MG63 (cell line): ENCODE measurements at places on chromosomes 2 and 18. TPM values are rescaled to one million over a fixed set of nuclear protein-coding genes. Genes with fewer than 3 reads are reported as not detected.

Gene CCT4
- 385 and 431 TPM in 2 replicates for total RNA-seq

DNA sequence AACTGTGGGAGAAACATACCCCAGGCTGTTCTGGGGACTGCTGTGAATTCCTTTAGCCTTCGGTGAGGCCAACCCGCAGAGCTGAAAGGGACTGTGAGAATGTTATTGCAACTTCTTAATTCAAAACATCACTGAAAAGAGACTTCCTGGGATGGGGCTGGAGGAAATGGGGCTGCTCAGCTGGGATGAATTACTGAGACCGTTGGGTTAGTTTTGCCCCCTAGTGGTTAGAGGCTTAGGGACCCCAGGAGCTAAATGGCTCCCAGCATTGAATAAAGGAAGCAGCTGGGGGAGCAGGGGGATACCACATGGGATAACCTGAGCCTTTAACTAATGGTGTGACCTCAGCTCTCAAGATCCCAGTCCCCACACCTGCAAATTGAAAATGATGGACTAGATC lies 941.1 kb upstream of the FANCL start:
- peak; percentile 1 for DNase-seq

GRCh38 chr2:40451918-40452605 lies at the start of gene SLC8A1:
Gene SLC8A1, minus strand, starts transcription at chr2:40452090.
- peak; percentile 63 for DNase-seq

Gene TMEM127
- 3.7 and 7.3 TPM in 2 replicates for total RNA-seq

Gene EVA1A
- 47.2 and 48.6 TPM in 2 replicates for total RNA-seq

Gene PSMG2
- 84.1 and 120 TPM in 2 replicates for total RNA-seq

Gene SCTR
- total RNA-seq: not detected in 2 replicates

DNA sequence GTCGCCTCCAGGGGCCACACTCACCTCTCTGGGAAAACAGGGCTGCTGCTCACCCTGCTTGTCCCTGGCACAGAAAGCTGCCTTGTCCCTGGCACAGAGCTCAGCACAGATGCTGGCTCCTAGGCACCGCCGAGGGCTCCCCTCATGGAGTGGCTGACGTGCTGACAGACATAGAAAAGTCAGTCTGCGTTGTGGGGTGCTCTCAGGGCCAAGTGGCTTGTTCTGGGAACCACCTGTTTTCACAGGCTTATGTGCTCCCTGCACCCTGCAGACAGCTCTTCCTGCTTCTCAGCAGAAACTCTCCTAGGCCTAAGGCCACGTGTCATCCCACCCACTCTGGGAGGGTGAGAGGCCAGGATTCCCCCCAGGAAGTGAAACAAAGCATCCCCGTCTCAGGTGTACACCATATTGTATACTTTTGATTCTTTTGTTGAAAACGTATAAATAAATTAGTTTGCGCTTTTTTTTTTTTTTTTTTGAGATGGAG lies 84.7 kb upstream of the TMEM200C start:
- no peak for DNase-seq

DNA sequence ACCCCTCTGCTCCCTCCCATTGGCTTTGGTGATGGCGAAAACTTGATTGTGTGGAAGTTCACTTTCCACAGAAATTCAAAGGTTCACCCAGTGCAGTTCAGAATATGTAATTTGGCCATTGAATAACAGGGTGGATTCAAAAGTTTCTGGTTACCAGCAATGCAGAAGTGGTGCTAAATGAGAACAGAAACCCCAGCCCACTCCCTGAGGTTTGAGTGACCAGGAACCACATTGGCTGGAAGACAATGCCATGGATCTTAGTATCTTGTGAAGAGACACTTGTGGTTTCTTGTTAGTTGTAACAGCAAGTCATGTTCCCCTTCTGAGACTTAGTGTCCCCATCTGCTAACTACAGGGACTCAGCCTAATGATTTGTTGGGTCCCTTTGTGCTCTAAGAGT lies 49.8 kb downstream of the QPCT start:
- no peak for DNase-seq

Gene MC5R
- total RNA-seq: 0.69 and 0.99 TPM in 2 replicates
